ENCODE measurements at places on chromosomes 12 and 14.

DNA sequence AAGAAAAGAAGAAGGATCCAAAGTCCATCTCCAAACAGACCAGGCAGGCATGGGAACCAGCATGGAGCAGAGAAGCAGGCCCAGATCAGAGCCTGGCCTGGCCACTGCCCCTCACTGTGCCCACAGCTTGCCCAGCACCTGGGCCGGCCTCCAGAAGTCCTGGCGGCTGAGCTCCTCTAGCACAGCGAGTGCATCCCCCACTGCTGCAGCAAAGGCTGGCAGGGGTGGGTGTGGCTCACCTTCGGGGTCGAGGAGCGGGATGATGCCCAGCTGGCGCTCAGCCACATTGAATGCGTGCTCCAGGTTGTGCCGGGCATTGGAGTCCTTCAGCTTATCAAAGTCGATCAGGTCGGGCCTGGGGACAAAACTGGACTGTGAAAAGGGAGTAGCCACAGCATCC, 78.7 kb downstream of the SPTB start:
- DNase-seq = no peak

- DNase-seq = no peak
Measured at GRCh38 chr12:33437598-33437997, 2.0 kb downstream of the SYT10 start.

GRCh38 chr14:105093431-105094192, 28.4 kb upstream of the GPR132 start:
- DNase-seq = no peak

DNA sequence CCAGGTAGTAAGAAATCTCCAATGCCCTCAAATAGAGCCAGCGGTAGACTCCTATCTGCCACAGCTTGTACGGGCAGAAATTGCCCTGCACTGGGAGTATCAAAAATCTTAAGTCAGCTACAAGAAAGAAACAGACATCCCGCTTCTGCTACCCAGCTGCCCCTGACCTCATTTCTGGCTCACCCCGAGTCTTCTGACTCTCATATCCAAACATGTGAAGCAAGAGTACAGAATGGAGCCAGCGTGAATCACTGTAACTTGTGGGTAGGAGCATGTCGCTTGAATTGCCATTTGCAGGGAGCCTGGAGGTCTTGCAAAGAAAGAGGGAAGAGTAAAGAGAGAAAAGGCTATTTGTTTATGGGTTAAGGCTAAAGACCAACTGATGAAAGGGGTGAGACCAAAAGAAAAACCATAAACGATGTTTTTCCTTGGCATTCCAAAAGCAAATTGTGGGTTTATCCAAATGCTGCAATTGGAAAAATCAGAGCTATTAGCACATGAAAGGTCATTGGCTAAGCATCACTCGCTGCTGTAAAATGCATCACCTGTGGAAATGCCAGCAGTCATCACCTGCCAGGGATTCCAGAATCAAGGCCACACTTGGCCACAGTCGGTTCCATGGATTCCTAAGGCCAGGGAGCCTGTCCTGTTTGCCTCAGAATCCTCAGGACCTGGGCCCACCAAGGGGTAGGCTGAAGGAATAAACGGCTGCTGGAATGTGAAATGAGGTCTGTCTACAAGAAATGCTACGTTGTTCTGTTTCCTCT, 86.6 kb downstream of the FOXN3 start:
- no peak for DNase-seq

DNA sequence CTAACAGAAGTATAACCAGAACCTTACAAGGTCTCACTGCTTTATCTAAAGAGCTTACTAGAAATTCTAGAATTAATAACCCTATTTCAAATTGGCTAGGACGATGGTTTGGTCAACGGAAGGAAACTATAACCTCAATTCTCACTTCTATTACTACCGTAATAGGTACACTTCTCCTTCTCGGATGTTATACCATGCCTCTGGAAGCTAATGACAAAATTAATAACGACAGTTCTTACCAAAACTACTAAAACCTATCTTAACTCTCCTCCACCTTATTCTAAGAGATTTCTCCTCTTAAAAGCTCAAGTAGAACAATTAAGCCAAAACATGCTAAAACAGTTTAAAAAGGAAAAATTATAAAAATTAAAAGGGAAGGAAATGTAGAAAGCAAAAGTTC, 23.7 kb upstream of the UBC start:
- no peak for DNase-seq

DNA sequence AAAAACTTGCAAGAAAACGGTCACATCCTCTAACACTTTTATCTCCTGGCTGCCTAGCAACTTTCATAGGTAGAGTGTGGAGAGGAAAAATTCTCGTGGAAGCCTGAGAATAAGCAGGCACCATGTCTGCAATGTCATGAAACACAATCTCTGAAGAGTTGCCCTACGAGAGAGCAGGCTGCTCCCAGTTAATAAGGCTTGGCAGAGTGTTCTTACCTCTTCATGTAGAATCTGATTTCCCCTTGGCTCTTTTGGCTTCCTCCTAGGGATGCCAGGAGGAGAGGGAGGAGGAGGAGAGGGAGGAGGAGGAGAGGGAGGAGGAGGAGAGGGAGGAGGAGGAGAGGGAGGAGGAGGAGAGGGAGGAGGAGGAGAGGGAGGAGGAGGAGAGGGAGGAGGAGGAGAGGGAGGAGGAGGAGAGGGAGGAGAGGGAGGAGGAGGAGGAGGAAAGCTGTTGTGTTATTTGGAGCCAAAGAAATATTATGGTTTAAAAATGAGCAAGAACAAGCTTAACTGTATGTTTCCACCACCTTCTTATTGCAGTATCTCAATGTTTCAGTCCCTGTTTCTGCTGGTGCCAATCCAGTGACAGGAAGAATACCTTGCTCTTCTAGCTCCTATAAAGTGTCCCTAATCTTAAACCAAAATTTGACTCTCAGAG, 52.9 kb downstream of the EGLN3 start:
- DNase-seq = no peak

DNA sequence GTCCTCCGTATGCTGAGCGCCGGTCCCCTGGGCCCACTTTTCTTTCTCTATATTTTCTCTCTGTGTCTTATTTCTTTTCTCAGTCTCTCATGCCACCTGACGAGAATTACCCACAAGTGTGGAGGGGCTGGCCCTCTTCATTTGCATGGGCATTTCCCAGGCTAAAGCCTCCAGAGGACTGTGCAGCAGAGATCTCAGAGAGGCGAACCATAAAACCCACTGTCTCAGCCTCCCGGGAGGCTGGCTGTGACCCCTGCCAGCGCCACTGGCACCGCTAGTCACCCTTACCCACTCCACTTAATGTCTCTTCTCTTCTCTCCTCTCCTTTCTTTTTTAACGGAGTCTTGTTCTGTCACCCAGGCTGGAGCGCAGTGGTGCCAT, 7.1 kb upstream of the SERPINA9 start:
- no peak for DNase-seq

- no peak for DNase-seq
Measured at GRCh38 chr12:93297032-93297431, 80.7 kb upstream of the NUDT4 start.

Measured in NCI-H1092 (cell line).